ENCODE measurements at places on chromosomes 3 and 15.

- DNase-seq = peak; percentile 69
These were observed 15.6 kb downstream of the TMEM158 start for GRCh38 chr3:45210308-45211041.

DNA sequence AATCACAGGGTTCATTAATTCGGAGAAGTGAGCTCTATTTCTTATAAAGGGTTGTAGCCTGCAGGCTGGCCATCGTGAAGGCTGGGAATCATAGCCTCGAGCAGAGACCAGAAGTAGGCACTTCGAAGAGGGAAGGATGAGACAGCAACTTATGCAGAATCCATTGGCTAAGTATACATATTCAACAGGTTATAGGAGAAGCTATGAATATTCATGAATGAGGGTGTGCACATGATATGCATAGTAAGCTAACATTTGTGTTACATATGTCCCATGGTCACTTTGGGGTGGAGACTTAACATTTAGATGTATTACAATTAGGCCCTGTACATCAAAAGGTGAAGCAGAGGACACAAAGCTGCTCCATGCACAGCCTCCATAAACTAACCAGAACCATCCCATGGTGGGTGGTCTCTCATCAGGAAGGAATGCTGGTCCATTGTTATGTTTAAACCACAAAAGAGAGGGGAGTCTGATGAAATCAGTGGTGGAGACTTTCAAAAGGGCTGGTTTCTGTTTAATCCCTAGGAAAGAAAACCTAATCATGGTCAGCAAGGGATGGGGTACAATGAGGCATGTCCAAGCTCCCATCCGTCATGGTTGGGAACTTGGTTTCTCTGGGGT, 80.8 kb upstream of the FHIT start:
- DNase-seq = no peak

DNA sequence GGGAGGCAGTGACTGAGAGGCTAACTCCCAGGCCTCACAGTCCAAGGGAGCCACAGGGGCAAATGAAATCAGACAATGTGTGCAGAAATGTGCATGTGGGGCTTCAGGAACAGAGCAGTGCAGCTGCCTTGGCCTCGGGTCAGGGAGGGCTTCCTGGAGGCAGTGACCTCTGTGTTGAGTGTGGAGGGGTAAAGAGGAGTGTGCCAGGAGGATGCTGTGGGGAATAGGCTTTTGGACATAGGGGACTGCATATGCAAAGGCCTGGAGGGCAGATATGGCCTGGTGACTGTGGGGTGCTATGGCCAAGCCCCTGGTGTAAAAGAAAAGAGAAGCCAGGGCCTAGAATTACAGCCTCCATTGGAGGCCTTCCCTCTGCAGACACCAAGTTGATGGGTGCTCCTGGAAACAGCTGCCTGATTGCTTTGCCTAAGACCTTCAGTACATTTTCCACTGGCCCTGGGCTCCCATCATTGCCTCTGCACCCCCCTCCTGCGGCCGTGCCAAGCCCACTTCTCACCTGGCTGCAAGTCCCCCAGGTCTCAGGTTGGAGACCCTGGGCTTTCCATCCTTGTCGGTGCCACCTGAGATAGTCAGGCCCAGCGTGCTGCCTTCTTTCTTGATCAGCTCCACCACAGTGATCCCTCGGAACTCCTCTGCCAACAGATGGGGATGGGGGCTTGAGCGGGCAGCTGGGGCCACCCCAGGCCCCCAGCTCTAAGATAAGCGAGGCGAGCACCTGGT, 15.1 kb downstream of the GRIP2 start:
- no peak for DNase-seq

- no peak for DNase-seq
These were observed 12.2 kb upstream of the CHSY1 start for GRCh38 chr15:101264011-101264410.

DNA sequence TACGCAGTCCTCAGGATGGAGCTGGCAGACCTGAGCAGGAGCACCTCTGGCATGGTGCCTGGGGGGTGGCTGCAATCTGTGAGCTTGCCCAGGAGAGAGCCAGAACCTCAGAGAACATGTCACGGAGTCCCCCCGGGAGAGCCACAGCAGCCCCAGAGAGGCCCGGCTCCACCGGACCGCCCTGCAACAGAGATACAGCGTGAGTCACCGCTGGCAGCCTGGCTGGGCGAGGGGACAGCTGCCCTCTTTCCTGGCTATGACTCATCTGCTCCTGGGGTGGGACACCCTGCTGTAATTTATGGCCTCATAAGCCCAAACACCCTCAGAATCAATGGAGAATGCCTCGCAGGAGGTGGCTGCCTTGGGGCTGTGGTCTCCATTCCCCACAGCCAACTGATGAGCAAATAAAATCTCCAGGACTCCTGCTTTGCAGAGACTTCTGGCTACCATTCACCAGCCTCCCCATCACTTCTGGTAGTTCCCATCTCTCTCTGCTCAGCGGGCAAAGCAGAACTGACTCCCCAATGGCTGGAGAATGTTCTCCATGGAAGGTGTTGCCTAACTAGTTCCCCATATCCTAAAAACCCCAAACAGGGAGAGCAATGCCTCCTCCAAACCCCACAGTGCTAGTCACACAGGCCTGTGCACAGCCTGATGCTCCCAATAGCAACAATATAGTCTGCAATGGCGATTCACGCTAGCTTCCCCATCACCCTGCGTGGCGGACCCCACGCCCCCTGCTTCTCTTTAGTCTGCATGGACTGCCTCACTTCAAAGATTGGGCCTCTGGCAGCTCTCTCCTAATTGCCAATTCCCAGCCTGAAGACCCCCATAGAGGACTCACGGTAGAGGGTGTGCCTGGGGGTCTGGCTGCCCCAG, 21.6 kb downstream of the ACSBG1 start:
- DNase-seq = no peak

- DNase-seq = no peak
These were observed 983 bp upstream of the ALDH1A3 start for GRCh38 chr15:100878648-100879047.

DNA sequence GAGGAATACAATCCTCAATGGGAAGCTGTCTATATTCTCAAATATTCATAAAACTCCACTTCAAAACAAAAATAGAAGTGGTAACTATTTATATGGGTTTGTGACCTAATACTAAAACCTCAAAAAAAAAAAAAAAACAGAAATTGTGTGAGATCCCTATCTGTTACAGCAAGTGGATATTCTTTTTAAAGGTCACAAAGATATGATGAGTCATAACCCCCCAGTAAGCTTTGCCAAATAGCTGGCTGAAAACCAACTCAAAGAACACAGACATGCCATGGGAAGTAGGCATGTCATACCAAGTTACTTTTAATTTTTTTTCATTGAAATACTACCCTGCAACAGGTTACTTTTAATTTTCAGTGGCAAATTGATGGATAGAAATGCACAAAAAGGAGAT, 62.5 kb downstream of the CBLB start:
- no peak for DNase-seq

GRCh38 chr3:144463911-144464310, 492.3 kb downstream of the DIPK2A start:
- DNase-seq = no peak

DNA sequence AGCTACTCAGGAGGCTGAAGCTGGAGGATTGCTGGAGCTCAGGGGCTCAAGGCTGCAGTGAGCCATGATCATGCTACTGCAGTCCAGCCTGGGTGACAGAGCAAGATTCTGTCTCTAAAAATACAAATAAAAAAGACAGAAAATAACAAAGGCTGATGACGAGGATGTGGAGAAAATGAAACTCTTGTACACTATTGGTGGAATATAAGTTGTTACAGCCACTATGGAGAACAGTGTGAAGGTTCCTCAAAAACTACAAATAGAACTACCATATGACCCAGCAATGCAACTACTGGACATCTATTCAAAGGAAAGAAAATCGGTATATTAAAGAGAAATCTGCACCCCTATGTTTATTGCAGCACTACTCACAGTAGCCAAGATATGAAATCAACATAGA, 526.7 kb upstream of the NAALADL2 start:
- DNase-seq = no peak

DNA sequence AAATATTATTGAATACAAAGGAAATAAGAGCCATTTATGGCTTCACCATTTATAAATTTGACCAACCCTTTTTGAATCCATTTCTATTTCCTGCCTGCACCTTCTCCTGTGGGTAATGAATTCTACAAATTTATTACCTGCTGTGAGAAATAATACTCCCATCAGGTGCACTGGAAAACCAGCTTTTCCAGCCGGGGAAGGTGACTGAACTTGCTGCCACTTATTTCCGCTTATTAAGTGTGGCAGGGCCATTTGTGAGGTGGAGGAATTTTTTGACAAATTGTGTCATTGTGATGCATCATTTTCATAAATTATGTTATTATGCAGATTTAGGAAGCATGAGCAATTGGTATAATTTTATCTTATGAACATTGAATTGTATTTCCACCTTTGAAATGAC, 151.1 kb downstream of the SQOR start:
- DNase-seq = no peak

DNA sequence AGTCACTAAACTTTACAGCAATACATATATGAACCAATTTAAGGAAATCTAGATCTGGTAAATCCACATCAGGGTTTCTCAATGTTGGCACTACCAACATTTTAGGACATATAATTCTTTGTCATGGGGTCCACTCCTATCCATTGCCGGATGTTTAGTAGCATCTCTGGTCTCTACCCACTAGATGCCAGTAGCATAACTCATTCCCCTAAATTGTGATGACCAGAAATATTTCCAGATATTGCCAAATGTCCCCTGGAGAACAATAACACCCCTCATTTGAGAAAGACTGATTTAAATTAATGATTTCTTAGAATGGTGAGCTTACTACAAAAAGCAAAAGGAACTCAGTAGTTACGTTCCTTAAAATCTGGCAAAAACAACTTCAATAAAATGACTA, 23.1 kb upstream of the ANKRD28 start:
- no peak for DNase-seq

- no peak for DNase-seq
These were observed 153.7 kb upstream of the ABI3BP start for GRCh38 chr3:101146946-101147345.

DNA sequence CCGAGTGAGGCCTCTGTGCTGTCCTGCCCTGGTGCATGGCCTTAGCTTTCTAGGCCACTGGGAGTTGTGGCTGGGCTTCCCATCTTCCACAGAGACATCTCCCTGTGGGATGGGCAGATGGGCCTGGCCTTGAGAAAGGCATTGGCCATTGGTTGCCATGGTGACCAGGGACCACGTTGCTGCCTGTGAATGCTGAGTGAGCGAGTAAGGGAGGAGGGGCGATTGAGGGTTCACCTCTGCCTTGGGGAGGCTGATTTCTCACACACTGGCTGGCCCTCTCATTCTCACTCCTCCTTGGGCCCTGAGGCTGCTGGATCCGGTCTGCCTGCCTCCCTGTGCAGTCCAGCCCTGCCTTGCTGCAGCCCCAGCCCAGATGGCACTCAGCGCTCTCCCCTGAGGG, 26.4 kb upstream of the DOCK3 start:
- no peak for DNase-seq

- no peak for DNase-seq
These were observed 337.8 kb downstream of the RBMS3 start for GRCh38 chr3:29618395-29619282.

GRCh38 chr15:35928847-35929246, 382.9 kb upstream of the DPH6 start:
- no peak for DNase-seq

- DNase-seq = no peak
These were observed 17.6 kb upstream of the FRMD4B start for GRCh38 chr3:69403454-69403853.

- no peak for DNase-seq
These were observed 149.9 kb upstream of the RORA start for GRCh38 chr15:61379005-61379404.

DNA sequence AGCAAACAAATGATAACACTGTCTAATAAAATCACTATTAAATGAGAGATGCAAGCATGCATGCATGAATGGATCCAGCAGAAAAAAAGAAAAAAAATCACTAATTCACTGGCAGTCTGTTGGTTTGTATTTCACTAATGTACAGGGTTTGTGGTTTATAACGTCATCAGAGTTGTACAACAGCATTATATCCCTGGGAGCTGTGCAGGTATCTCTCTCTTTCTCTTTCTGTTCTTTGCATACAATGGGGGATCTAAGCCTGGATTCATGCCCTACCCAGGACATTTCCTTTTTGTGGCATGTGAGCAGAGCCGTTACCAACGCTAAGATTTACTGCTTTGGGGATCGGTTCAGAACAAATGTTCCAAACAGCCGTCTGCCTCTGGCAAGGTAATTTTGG, 229.5 kb downstream of the SOX2 start:
- no peak for DNase-seq

DNA sequence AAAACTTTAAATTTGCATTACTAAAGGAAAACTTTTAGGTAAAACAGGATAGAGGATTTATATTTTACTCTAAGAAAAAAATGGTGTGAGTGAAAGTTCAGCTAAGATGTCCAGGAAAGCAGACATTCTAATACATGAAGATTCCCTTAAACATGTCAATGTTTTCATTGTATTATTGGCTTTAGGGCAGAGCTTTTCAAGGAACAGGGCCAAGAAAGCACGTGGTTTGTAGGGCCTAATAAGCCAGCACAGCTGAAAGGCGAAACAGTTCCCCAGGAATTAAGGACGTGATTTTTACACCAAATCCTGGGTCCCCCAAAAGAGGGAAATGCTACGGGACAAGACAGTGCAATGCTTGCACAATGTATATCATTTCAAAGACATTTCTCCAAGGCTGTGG, 48.6 kb upstream of the MKRN3 start:
- DNase-seq = no peak

DNA sequence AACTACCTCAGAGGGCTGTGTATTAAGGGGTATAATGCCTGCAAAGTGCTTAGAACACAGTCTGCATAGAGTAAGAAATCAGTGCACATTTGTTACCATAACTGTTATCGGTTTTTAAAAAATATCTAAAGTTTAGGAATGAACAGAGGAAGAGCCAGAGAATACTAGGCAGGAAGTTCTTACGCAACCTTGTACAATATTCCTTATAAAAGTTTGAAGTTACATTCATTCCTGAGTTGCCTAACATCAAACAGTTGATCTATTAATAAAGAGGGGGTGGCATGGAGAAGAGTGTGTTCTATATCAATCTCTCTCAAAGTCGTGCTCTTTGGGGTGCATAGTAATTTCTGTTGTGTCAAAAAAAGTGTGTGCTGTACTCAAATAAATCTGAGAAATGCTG, 22.0 kb upstream of the PHLDB2 start:
- no peak for DNase-seq

DNA sequence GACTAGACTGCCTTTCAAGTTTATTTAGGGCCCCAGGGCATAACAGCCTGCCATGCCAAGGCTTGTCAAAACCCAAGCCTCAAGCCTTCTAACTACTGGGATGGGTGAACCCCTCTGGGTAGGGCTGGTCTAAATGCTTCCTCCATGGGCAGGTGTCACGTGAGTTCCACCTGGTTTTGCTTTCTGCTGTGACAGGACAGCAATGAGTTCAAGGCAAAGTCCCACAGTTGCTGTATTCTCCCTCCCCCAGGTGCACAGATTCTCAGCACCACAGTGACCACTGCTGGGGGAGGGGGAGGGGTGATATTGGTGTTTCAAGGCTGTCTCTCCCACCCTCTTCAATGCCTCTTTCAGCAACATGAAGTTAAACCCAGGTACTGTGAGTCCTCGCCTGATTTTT, 46.9 kb upstream of the UBE2Q2 start:
- no peak for DNase-seq

- no peak for DNase-seq
These were observed 11.9 kb upstream of the MUC20 start for GRCh38 chr3:195708626-195709481.

GRCh38 chr3:54146506-54147239, 24.3 kb downstream of the CACNA2D3 start:
- no peak for DNase-seq

- no peak for DNase-seq
These were observed 25.7 kb downstream of the RPLP1 start for GRCh38 chr15:69478259-69478781.
